G401 (cell line): ENCODE measurements at places on chromosomes 1 and 21. TPM values are rescaled to one million over a fixed set of nuclear protein-coding genes. Genes with fewer than 3 reads are reported as not detected.

Gene CCDC181
- not detected in 2 replicates for total RNA-seq

Gene KTI12
- total RNA-seq, result 16.3 and 18.3 TPM in 2 replicates

Gene MAP10
- not detected in 2 replicates for total RNA-seq

- DNase-seq, result no peak
Observed at GRCh38 chr1:68011657-68012375, 38.6 kb downstream of the DIRAS3 start.

DNA sequence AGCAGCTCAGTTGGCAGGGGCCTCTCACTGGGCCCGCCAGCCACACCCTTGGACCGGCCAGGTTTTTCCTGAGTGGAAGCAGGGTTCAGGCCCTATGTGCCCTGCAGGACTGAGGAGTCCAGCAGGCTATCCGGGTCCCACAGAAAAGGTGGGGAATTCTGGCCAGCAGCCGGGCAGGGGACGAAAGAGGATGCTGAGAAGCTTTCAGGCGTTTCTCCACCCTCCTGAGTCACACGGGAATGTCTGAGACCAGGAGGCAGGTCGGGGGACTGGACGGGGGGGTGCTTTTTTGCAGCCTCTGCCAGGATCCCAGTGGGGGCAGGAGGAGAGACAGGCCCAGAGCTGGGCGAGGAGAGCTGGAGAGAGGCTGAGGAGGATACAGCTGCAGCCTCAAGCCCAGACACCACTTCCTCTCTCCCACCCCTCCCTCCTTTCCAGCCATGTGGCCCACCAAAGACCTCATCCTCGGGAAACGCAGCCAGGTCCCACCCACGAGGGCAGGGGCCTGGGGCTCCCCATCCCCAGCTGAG lies 105.4 kb downstream of the SPSB1 start:
- no peak for DNase-seq

DNA sequence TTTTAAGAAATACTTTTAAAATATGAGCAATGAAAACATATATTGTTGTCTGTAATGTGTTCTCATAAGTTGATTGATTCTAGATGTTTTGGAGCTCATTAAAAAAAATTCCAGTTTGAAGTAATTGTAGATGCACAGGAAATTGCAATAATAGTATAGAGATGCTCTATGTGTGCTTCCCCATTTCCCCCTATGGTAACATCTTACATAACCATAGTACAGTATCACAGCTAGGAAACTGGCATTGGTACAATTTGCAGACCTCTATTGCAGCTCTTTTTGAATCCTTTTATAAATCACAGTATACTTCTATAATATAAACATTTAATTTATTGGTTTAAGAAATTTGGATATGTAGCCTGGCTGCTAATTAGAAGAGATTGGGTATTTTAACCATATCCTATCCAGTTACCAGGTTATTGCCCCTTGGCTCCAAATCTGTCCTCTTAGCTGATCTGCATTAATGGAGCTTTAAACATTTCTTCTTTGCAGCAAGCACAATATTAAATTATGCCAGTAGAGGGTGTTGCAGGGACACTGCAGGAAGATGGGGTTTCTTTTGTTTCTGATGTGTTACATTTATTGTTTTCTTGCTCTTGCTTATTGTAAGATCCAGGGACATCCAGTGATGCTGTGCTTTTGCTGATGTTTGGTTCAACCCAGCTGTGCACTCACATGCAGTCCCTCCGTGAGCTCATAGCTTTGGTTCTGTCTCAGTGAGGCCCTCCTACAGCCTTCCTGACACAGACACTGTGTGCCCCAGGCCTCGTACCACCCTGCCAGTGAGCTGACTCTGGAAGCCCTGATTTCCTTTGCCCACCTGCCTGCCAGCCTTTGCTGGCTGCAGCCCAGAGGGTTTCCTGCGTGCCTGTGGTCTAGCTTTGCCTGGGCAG lies 103.3 kb downstream of the RABGAP1L start:
- DNase-seq, result peak; percentile 84

- peak; percentile 87 for DNase-seq
Observed at GRCh38 chr1:34884961-34885360, 25.4 kb upstream of the SMIM12 start.

GRCh38 chr1:71698186-71698585 lies 584.2 kb downstream of the NEGR1 start:
- no peak for DNase-seq

GRCh38 chr1:178155481-178156255 lies 61.8 kb downstream of the RASAL2 start:
- no peak for DNase-seq

- DNase-seq, result no peak
Observed at GRCh38 chr1:228020686-228021354, 14.0 kb downstream of the WNT3A start.

- peak; percentile 52 for DNase-seq
Observed at GRCh38 chr1:21937372-21938121, 437 bp upstream of the HSPG2 start.

DNA sequence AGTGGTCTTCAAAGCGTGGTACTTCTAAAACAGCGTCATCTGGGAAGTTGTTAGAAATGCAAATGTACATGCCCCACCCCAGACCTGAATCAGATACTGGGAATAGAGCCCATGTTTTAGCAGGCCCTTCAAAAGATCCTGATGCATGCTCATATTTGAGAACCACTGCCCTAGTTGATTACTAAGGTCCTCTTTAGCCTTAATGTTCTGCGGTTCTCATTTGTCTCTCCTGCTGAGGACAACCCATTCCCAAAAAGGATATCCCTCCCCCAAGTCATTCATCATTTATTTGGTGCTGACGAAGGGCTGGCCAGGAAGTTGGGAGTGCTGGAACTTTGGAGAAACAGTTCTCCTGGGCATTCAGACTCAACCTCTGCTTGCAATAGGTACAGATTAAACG lies 92.4 kb upstream of the RALGPS2 start:
- no peak for DNase-seq

GRCh38 chr1:9151328-9151860 lies 22.5 kb upstream of the GPR157 start:
- no peak for DNase-seq
